ENCODE measurements at places on chromosomes 4 and X.

GRCh38 chrX:134461437-134461836 is 1.5 kb downstream of the HPRT1 start:
- H3K27me3 ChIP-seq = no peaks in the 10 kb centered on the region
- no peak for DNase-seq
- no peak overlapping the region for H3K27ac ChIP-seq
- H3K4me1 ChIP-seq = no peaks in the 10 kb centered on the region
- H3K4me3 ChIP-seq = no peak overlapping the region

DNA sequence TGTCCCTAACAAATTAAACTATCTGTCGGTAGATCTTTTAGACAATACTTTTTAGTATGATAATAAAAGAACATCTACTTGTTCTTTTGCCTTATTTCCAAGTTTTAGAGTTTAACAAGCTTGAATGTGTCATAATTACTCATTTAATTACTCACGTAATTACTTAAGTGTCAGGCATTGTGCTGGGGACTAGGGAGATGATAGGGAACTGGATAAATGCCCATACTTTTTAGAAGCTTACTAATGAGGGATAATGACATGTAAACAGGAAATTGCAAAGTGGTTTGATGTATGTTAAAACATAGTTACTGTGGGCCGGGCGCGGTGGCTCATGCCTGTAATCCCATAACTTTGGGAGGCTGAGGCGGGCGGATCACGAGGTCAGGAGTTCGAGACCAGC is 158.3 kb downstream of the DMD start:
- no peaks in the 10 kb centered on the region for H3K36me3 ChIP-seq
- no peak overlapping the region for H3K27ac ChIP-seq
- H3K4me1 ChIP-seq = no peaks in the 10 kb centered on the region
- DNase-seq = no peak
- H3K4me3 ChIP-seq = no peak overlapping the region
- no peaks in the 10 kb centered on the region for H3K27me3 ChIP-seq

DNA sequence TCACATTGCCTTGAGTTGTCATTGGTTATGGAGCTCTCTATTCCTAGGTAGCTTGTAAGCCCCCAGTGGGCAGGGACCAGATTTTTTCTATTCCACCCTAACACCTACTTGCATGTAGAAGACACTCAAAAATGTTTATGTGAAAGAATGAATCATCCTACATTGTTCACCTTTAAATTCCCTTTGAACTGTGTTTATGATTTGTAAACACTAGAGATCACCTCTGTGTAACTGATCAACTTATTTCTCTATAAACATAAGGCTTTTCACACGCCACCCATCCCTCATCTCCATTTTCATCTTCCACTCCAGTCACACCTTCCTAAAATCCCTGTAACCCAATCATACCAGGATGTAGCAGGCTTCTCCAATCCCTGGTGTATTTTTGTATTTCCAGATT is 142.6 kb upstream of the LEF1 start:
- no peak overlapping the region for H3K4me3 ChIP-seq
- DNase-seq = no peak
- H3K27me3 ChIP-seq = no peaks in the 10 kb centered on the region
- H3K4me1 ChIP-seq = no peaks in the 10 kb centered on the region

GRCh38 chr4:174582463-174582862 is 60.2 kb upstream of the HPGD start:
- H3K36me3 ChIP-seq = no peaks in the 10 kb centered on the region
- no peak overlapping the region for H3K27ac ChIP-seq
- no peak overlapping the region for H3K4me3 ChIP-seq
- H3K27me3 ChIP-seq = no peaks in the 10 kb centered on the region
- H3K4me1 ChIP-seq = no peaks in the 10 kb centered on the region
- no peak for DNase-seq

- H3K36me3 ChIP-seq = no peaks in the 10 kb centered on the region
- peaks cover 17% of the 10 kb centered on the region for H3K27me3 ChIP-seq
- H3K4me3 ChIP-seq = no peak overlapping the region
- H3K4me1 ChIP-seq = no peaks in the 10 kb centered on the region
- no peak for DNase-seq
Observed at GRCh38 chr4:183388777-183389176, 55.7 kb upstream of the CDKN2AIP start.

DNA sequence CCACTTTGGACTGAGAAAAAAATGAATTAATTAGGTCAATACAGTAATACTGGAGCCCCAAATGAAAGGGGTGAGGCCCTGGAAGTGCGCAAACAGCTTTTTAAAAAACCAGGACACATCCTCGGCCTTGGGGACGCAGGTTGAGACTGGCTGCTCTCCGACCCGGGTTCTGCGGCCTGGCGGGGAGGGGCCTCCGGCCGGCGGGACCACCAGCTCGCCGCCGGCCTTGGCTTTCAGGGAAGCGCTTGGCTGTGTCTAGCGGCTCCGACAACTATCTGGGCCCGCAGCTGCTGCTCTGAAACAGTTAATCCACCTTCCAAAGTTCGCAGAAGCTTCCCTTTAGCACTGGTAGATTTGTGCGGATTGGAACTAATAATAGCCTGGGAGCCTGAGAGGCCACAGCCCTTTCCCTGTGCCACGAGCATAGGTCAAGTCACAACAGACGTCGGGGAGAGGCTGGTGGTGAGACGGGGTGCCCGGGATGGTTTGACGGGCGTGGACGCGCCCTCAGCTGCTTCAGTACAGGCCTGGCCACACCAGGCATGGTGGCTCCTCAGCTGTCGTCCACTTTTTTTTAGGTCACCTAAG is 1.1 kb upstream of the SEL1L3 start:
- H3K27ac ChIP-seq = no peak overlapping the region
- no peaks in the 10 kb centered on the region for H3K4me1 ChIP-seq
- no peaks in the 10 kb centered on the region for H3K27me3 ChIP-seq

DNA sequence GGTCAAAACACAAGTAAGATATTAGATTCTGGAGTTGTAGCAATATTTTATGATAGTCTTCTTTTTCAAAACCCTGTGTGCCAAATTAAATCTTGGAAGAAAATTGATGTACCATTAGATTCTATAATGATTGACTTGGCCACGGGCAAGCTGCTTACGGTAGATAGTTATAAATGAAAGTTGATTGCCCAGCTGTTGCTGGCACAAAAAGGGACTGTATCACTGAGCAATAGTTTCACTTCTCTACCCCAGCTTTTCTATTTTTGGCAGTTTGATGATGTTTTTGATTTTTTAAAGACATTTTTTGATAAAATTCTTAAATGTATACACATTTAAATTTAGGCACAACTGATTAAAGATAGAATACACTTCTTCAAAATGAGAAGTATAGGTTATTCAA is 333.3 kb downstream of the TRAM1L1 start:
- no peak overlapping the region for H3K27ac ChIP-seq
- H3K4me3 ChIP-seq = no peak overlapping the region

GRCh38 chr4:13484749-13485221 is 645 bp upstream of the RAB28 start:
- no peak for DNase-seq
- H3K36me3 ChIP-seq = no peaks in the 10 kb centered on the region
- H3K27me3 ChIP-seq = peaks cover 2% of the 10 kb centered on the region
- H3K4me1 ChIP-seq = peaks cover 12% of the 10 kb centered on the region
- no peak overlapping the region for H3K27ac ChIP-seq
- peak overlapping the region; percentile 87 for H3K4me3 ChIP-seq

- H3K4me1 ChIP-seq = no peaks in the 10 kb centered on the region
- no peaks in the 10 kb centered on the region for H3K36me3 ChIP-seq
- H3K27ac ChIP-seq = no peak overlapping the region
- DNase-seq = no peak
Observed at GRCh38 chr4:6753891-6754290, 28.6 kb upstream of the KIAA0232 start.

GRCh38 chrX:15358533-15358932 is 23.2 kb upstream of the PIGA start:
- no peaks in the 10 kb centered on the region for H3K27me3 ChIP-seq
- H3K4me1 ChIP-seq = no peaks in the 10 kb centered on the region
- no peak overlapping the region for H3K4me3 ChIP-seq

All from adrenal gland (tissue), 19 donors.